ENCODE measurements at places on chromosomes 5 and 9.
A peak's percentile ranks its signal among the peaks of the same experiment; 100 is the strongest.

- peak; percentile 69 for DNase-seq
Measured at GRCh38 chr5:10735569-10736276, 25.3 kb downstream of the DAP start.

DNA sequence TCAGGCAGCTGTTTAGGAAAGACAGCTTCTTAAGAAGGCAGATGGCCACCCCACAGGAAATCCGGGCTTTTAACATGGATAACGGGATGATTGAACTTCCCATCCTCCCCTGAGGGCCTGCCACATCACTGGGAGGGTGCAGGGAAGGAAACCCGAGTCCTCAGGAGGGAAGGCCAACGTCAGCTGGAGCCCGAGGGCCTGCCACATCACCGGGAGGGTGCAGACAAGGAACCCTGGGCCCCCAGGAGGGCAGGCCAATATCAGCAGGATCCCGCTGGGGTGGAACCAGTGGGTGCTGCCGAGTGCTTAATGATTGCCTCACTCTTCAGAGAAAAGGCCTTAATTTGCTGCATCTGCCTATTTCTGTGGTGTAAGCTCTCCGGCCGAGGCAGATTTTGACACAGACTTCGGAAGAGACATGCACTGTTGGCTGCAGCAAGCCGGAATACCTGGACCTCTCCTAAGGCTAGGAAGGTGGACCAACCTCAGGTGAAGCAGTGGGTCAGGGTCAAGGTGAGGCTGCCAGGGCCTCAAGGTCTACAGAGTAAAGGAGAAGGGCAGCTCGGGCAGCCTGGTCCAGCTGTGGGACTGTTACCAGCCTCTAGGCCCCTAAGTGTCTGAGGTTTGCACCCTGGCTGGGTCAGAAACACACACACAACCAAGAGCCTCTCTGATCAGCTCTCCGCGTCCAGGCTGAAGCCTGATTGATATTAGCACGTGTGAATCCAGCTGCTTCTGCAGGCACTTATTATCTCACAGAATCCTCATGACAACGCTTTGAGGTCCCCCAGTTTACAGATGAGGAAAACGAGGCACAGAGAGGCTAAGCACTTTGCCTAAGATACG, 14.8 kb upstream of the COL5A1 start:
- DNase-seq, result no peak

- DNase-seq, result no peak
Measured at GRCh38 chr5:146860213-146860893, 18.2 kb downstream of the PPP2R2B start.

DNA sequence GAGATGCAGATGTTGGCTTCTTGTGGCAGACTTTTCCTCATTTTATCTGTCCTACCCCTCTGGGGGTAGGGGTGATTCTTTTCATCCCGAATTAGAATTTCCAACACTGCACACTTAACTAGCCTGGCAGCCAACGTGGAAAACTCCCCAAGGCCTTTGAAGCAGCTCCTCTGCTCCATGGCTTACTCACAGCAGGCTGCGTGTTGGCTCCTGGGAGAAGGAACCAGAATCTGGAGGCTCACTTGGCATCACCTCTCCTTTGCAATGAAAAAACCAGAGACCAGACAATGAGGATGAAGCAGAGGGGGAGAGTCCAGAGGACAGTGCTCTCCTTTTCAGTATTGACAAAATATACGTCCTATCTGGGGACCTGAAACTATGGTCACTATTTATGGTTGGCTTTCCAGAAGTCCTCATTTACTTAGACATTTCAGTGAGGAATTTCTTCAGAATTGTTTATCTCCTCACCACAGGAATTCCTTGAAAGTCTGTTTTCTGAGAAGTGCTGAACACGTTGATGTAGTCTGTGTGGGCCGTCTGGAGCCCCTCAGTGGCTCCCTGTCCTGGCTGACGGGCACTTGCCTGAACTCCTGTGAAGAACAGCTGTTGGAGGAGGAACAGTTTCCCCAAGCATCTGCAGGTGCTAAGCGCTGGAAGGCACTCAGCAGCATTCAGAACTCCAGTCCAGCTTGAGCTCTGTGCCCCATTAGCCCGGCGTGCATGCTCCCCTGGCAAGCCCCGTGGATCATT, 231.3 kb downstream of the RFK start:
- no peak for DNase-seq

GRCh38 chr5:126973193-126973592, 57.2 kb downstream of the MARCHF3 start:
- DNase-seq, result no peak

- DNase-seq, result no peak
Measured at GRCh38 chr5:113578091-113578490, 64.6 kb downstream of the YTHDC2 start.

- DNase-seq, result no peak
Measured at GRCh38 chr9:114722081-114722621, 40.2 kb upstream of the TEX48 start.

DNA sequence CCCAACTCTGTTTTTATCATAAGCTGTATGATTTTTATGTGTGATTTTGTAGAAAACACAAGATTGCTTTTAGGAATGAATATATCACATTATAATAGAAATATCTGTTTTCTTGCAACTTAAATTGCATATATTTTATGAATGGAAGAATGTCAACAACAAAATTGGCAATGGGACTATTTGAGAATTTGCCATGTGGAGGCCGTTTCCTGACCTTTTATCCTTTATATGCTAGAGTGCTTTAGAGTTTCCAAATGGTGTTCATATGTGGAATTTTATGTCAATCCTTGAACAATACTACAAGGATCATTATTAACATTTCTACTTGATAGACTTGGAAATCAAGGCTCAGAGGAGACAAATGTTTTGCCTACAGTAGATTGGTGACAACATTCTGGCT, 34.2 kb downstream of the ITGA1 start:
- no peak for DNase-seq

DNA sequence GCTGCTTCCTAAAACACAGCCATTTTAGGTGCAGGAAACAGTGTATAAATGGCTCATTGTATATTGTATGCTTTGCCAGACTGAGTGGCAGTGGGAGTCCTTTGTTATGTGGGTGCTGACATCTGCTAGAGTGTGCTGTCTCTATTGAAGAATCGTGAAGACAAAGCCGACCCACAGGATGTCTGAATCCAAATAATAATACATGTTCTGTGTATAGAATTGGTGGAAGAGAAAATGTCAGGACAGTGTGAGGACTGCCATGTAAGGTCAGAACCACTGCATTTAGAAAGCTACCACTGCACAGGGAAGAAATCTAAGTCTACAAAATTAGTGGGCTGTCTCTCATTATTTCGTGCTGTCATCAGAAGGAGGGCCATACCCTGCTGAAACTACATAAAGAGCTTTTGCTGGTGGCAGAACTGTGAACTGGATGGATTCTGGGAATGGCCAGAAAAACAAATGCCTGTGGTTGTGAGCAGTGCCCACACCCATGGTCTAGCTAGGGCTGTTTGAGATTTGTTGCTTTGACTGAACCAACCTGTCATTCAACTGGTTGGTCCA, 2.5 kb downstream of the IL7R start:
- DNase-seq, result no peak

- no peak for DNase-seq
Measured at GRCh38 chr9:86464242-86464641, 110.0 kb upstream of the TUT7 start.

DNA sequence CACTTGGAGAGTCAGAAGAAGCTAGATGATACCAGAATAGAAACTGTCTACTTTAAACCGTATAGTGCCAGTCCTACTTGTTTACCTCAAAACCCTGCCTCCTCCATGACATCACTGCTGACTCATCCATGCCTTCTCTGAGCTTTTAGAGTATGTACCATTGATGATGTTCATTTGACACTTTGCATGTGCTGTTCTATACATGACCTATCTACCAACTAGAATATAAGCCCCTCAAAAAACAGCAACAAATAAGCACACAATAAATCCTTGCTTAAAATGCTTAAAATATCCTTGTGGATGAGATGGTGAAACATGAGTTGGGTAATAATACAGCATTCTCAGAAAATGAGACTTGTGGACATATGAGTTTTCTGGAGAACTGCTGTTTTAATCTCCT, 2.6 kb downstream of the CTNNAL1 start:
- DNase-seq, result no peak

- DNase-seq, result peak; percentile 27
Measured at GRCh38 chr9:98010445-98010844, 27.3 kb downstream of the ANP32B start.

DNA sequence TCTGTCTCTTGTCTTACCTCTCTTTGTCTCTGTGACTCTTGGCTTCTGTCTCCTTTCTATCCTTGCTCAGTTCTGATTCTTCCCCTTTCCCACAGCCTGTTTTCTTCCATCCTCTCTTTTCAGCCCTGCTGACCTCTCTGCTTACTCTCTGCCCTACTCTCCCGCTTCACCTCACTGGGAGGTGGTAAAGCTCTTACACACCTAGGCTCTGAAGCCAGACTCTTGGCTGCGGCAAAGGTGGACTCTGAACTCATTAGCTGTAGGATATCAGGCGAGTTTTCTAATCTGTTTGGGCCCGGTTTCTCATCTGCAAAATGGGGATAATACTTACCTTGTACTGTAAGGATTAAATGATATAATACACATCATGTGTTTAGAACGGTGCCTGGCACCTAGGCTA, 11.1 kb downstream of the PCDH1 start:
- no peak for DNase-seq

DNA sequence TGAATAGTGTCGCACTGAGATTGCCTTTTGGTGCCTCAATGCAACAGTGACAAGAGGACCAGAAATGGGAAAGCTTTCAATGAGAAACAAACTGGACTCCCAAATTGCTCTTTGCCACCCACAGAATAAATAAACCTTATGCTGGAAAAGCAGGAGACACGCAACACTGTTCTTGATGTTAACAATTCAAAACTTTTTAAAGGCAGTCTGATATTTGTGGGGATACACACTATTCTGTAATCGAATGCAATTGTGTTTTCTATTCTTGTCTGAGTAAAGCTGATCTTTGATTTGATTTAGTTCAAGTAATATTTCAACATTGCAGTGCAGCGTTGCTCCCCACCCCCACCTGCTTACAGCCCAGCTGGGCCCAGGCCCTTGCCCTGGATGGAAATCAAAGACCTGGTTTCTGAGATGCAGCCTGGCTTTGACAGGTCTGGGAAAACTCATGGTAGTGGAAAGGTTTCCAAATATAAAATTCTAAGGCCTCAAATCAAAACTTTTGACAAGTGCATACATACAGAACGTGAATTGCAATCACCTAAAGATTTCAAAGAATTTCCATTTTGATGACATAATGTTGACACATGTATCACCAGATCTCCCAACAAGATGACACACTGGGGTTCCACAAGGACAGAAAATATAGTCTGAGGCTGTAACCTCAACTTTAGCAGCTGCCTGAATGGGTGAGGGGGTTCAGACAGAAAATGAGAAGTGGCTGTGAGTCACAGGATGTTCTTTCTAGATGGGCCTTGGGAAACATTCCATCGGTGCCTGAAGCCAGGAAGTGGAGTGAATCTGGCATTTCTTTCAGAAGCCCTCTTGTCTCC, 55.1 kb downstream of the ABCA1 start:
- DNase-seq, result no peak

GRCh38 chr5:97644896-97645295, 461.8 kb upstream of the RIOK2 start:
- DNase-seq, result no peak

DNA sequence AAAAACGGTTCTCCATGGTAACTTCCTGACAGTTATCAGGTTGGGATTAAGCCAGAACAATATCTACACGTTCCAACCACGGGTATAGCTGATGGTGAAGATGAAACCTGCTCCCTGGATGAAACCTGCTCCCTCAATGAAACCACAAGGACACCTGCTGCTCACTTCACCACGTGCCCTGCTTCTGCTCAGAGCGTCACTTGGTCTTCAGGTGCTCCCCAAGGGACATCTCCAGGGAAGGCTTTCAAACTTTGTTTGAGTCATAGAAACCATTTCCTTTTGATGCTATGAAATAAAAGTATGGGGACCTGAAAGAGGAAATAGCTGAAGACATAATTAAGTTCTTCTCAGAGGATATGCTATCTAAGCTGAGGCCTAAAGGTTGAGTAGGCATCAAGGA, 242.4 kb downstream of the MED10 start:
- DNase-seq, result no peak

- no peak for DNase-seq
Measured at GRCh38 chr5:137607771-137608170, 108.6 kb upstream of the SPOCK1 start.

DNA sequence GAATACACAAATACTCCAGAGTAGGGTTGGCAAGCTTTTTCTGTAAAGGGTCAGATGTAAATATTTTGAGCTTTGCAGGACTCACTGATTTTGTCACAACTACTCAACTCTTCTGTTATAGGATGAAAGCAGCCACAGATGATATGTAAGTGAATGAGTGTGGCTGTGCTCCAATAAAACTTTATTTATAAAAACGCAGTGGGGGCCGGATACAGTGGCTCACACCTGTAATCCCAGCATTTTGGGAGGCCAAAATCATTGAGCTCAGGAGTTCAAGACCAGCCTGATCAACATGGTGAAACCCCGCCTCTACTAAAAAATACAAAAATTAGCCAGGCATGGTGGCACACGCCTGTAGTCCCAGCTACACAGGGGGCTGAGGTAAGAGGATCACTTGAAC, 69.1 kb downstream of the FBXW11 start:
- DNase-seq, result no peak

DNA sequence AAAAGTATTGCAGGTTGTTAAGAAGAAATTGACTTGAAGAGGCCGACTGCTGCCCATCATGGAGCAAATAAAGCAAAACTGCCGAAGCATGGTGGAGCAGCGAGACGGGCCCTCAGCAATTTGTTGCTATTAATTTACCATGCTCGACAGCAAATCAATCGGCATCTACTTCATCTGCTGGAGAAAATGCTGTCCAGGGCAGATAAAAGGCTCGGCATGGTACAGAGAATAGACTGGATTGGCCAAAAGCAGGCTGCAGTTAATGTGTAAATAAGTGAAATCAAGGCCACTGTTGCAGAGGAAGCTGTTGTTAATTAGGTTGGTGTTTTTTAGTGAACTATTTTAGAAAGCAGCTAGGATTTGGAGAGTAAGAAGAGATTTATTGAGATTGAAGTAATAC, 8.3 kb downstream of the TLE4 start:
- DNase-seq, result no peak

DNA sequence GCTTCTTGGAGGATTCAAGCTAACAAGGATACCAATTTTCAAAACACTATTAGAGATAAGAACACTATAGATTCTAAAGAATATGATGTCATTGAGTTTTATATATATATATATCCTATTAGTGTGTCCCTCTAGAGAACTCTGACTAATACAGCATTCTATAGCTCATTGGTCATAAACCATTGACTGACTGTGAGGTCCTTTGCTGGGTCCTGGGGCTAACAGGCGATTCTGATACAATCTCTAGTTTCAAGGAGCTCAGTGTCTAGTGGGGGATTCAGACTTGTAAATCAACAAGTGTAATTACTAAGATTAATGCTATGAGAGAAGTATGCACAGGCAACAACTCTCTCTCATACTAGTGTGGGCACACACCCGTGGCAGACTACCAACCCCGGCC, 234.5 kb downstream of the DENND1A start:
- DNase-seq, result no peak
